ENCODE measurements at places on chromosomes 5 and 9. TPM values are rescaled to one million over a fixed set of nuclear protein-coding genes. Genes with fewer than 3 reads are reported as not detected.

DNA sequence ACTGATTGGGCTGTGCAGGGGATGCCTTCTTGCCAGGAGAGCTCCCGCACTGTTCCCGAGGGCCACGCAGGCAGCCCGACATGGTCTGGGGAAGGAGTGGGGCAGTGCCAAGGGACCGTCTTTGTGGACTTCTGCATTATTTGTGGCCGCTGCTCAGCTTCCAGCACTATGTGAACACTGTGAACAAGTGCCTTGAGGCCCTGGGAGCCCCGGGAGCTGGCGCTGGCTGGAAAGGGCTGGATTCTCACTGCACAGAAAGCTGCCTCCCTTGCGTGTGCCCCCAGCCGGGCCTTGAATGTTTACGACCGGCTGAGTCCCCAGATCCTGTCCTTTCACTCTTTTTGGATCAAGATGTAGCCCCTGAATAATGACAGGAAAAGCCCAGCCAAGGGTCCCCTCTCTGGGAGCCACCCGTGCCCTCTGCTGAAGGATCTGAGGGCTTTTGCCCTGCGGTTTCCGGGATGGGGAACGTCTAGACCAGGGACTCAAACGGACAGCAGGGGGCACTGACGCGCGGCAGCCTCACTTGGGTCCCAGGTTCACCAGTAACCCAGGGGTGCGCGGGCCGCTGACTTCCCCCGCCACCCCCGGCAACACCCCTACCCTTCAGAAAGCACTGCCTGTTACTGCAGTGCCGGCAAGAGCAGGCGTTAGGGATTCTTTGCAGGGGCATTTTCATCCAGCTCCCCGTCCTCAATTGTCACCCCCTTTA is 98.9 kb upstream of the FCN2 start:
- no peak for DNase-seq

DNA sequence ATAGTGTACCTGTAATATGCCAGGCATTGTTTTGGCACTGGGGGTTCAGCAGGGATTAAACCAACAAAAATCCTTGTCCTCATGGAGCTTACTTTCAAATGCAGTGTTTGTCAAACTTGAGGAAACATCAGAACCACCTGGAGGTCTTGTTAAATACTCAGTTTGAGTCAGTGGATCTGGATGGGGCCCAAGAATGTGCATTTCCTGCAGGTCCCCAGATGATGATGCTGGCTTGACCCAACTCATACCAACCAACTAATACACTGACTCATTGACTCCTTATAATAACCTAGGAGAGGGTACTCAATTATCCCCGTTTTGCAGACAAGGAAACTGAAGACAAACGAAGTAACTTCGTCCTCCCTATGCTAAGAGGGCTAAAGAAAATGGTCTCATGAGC is 11.3 kb downstream of the WWC1 start:
- DNase-seq = no peak

GRCh38 chr5:149014571-149015031 is 48.3 kb downstream of the SH3TC2 start:
- DNase-seq = no peak

DNA sequence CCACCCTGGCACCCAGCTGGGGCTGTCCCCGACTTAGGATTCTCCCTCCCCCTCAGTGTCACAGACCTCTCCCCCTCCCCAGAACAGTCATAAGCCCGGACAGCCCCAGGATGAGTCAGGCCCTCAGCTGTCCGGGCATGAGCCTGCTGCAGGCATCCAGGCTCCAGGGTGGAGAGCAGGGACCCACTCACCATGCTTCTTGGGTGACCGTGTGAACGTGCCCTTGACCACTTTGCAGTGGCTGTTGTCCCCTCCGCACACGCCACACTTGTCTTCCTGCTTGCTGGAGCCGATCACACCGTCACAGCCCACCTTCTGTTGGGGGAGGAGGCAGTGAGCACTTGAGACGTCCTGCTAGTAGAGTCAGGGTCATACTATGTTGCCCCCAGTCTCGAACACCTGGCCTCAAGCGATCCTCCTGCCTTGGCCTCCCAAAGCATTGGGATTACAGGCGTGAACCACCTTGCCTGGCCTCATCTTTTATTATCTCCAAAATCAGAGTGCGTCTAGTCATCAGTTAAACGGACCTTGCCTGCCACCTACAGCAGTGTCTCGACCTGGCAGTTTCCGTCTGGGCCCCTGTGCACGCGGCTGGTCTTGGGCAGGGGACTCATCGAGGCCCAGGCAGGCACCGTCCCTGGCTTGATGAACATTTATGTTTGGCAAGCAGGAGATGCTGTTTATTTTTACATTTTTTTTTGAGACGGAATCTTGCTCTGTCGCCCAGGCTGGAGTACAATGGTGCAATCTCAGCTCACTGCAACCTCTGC is 72.6 kb downstream of the ZNF354C start:
- DNase-seq = no peak

- no peak for DNase-seq
Measured at GRCh38 chr5:170312666-170313065, 15.1 kb upstream of the LCP2 start.

- no peak for DNase-seq
Measured at GRCh38 chr5:148963664-148964063, 99.2 kb downstream of the SH3TC2 start.

DNA sequence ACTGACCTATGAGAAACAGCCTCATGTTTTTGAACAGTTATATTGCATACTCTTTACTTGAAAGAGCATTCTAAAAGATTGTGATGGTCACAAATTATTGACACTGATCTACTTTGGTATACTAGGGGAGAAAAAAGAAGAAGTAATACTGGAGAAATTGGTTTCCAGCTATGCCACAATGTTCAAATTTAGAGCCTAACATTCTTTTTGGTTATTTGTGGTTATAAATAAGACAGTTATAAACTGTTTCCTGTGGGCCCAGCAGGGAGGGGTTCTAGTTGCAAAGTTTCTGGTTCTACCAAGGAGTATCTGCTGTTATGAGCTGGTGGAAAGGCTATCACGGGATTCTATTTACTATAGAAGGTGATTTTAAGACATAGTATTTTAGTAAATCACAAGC is 4.8 kb downstream of the CWC27 start:
- DNase-seq = no peak

- no peak for DNase-seq
Measured at GRCh38 chr5:62791059-62791458, 212.4 kb downstream of the LRRC70 start.

GRCh38 chr9:88852794-88853193 is 138.5 kb upstream of the S1PR3 start:
- DNase-seq = no peak

- DNase-seq = peak; percentile 10
Measured at GRCh38 chr9:90546200-90546599, 96.4 kb downstream of the DIRAS2 start.

- no peak for DNase-seq
Measured at GRCh38 chr5:149227168-149227826, 44.4 kb upstream of the AFAP1L1 start.

- DNase-seq = no peak
Measured at GRCh38 chr5:145991044-145991575, 54.7 kb downstream of the SH3RF2 start.

DNA sequence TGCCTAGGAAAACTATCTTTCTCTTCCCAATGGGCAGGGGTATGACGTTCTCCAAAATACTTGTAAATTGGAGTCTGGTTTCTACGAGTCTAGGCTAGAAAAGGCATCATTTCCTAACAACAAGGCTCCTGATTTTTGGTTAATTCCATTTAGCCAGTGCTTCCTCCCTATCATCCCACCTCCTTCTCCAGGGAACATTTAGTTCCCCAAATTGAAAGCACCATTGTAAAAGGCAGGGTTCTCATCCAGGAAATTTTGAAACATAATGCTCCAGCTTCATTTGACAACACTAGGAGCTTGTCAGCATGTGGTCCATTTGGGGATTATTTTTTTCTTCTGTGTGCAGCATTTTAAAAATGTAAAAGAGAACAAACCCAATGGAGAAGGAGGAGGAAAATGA is 256.5 kb upstream of the GRIA1 start:
- no peak for DNase-seq

DNA sequence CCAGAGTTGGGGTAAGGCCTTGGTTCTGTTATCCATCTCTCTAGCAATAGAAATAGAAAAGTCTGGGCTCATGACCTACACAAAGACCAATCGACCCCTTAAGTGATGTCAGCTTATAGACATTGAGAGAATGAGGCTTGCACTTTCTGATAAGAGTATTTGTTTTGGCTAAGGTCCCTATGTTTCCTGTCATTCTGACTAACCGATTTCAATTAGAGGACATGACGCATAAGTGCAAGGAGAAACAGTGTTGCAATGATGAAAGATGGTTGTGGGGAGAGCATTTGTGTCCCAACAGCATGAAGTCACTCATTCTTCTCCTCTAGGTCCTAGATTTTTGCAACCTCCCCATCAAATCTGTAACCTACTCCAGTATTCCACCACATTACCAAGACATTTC is 255.1 kb downstream of the MAT2B start:
- DNase-seq = no peak

DNA sequence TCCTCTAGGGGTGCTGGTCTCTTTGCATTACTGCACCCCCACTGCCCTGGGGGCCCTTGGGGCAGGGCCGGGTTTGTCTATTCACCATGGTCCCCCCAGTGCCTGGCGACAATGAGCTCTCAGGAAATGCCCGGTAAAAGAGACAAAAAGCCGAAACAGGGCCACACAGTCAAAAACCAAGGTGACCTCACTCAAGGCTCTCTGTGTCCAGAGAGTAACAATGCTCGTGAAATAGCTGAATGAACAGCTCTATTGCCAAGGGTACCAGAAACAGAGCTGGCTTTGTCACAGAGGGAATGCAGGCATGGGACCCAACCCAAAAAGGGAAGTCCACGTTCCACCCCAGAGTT is 16.0 kb downstream of the SH3PXD2B start:
- no peak for DNase-seq

GRCh38 chr9:89428901-89429890 is 68.7 kb downstream of the SEMA4D start:
- DNase-seq = no peak

DNA sequence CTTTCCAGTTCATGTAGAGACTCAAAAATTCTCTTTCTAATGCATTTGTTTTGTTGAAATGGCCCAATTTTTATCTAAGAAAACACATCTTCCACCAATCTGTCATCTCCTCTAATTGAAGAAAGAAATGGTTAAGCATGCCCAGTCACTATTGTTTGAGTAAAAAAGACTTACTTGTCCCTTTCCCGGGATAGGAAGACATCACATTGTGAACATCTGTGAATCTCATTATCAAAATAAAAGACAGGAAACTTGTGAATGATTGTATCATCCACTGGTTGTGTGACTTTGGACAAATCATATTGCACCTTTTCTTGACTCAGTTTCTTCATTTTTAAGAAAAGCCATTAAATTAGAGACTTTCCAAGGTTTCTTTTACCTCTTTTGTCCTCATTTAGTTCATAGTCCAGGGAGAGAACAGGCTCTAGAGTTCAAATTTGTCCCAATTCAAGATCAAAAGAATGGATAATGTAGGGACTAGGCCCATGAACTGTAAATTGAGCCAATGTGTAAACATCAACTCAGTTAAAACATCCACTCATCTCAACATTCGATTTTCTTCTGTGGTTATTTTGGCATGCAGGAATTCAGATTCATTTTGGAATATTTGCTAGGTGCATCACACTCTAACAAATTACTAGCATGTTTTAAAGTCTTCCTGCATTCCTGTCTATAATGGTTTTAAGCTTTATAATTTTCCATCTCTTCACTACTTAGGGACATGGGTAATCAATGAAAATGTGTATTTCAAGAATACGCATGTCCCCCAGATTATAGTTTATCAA is 838.0 kb upstream of the WWC1 start:
- DNase-seq = no peak

GRCh38 chr5:126976520-126977172 is 53.7 kb downstream of the MARCHF3 start:
- no peak for DNase-seq

DNA sequence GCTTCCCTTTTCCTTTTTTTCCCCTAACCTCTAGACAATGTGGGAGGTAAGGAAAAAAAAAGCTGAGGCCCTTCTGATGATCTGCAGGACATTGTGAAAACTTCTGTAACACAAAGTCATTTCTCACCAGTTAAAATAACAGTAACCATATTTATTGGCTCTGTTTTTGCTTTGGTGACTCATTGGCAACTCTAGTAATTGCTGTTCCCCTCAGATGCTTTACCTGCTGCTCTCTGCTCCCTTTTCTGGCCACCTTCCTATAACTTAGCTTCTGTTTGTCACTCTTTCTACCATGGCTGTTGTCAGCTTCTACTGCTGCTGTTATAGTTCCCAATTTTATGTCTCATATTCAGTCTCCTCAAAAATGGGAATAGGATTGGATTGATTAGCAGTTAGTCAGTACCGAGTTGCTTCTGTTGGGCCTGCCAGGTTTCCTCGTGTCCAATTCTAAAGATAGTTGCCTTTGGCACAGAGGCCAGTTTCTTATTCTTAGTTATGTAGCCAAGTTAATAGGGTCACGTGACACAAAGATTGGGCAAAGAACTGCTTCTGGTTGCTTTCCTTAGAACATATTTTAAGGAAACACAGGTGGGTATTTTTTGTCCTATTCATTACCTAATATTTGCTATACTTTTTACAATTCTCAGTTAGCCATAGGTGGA is 16.8 kb downstream of the SCAMP1 start:
- DNase-seq = peak; percentile 7

DNA sequence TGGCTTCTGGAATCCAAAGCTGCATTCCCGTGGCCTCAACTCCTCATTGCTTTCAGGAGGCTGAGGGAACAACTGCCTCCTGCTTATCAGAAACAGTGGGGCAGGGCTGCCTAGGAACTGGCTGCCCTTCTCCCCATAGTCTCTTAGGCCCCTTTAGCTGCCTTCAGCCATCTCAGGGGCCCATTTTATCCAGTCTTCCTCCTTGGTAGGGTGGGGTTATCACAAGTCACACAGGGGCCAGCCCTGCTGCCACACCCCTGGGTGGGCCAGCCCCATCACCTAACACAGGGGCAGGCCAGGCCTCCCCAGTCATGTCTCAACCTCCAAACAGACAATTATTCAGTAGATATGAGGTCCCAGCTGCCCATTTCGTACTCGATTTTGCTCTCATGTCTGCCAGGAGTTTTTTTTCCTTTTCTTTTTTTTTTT is 3.9 kb downstream of the ALAD start:
- no peak for DNase-seq

FOXD4L5 gene
- 0.95 TPM for polyA plus RNA-seq

FAM200C gene
- polyA plus RNA-seq = 16.3 TPM

GRAMD2B gene
- polyA plus RNA-seq = 9.0 TPM

CDC14B gene
- polyA plus RNA-seq = not detected

IRX1 gene
- 0.27 TPM for polyA plus RNA-seq

KCNIP1 gene
- 5.6 TPM for polyA plus RNA-seq

TEX48 gene
- polyA plus RNA-seq = not detected

TTC23L gene
- polyA plus RNA-seq = 0.20 TPM

LCN15 gene
- polyA plus RNA-seq = 0.39 TPM

ZNF474 gene
- 1.6 TPM for polyA plus RNA-seq

GLT6D1 gene
- polyA plus RNA-seq = not detected
